ENCODE measurements at places on chromosomes 12 and 14.

- no peaks in the 10 kb centered on the region for H3K36me3 ChIP-seq
- H3K27me3 ChIP-seq: no peaks in the 10 kb centered on the region
- no peak for DNase-seq
- H3K4me3 ChIP-seq: no peak overlapping the region
- no peaks in the 10 kb centered on the region for H3K4me1 ChIP-seq
Measured at GRCh38 chr14:32313844-32314376, 15.2 kb upstream of the AKAP6 start.

DNA sequence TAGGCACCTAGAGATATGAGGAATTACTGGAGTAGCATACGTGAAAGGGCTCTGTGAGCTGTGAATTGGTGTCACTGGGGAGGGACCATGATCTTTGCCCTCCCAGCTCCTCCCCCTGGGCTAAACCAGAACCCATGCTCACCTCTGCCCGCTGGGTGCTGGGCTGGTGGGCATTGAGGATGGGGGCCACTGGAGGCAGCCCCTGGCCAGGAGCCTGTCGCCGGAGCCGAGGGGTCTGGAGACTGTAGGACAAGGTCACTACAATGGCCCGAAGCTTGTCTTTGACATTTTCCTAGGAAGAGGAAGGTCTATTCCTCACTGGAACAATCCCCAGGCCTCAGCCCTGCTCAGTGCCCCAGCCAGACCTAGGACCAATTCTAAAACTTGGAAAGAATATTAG lies 11.6 kb downstream of the ITGA7 start:
- H3K27me3 ChIP-seq: no peaks in the 10 kb centered on the region
- H3K36me3 ChIP-seq: no peaks in the 10 kb centered on the region
- H3K4me1 ChIP-seq: no peaks in the 10 kb centered on the region
- DNase-seq: no peak
- no peak overlapping the region for H3K27ac ChIP-seq
- no peak overlapping the region for H3K4me3 ChIP-seq

- no peak overlapping the region for H3K27ac ChIP-seq
- no peak overlapping the region for H3K4me3 ChIP-seq
- no peak for DNase-seq
- no peaks in the 10 kb centered on the region for H3K36me3 ChIP-seq
Measured at GRCh38 chr14:32492457-32492856, 163.4 kb downstream of the AKAP6 start.

DNA sequence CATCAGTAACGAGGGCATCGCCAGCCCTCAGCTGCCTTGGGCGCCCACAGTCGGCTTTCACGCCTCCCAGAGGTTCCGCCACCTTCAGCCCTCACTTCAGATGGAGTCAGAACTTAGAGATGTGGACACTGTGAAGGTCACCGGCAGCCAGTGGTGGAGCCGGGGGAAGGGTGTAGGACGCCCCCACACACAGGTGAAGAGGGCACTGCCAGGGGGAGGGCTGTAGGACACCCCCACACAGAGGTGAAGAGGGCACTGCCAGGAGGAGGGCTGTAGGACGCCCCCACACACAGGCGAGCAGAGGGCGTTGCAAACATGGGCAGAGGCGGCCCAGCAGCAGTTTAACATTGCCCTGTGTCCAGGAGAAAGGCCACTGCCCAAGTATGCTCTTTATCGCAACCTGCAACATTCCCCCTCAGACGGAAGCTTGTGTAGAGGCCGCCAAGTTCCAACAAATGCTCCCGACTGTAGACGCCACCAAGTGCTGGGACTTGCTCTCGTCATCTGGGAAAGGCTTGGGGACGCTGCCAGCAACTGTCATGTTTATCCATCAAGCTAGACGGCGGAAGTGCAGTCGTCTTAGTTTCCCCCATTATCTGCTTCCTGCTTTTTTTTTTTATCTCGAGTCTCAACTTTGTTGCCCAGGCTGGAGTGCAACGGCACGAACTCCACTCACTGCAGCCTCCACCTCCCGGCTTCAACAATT lies 4.9 kb upstream of the ANKLE2 start:
- no peak for DNase-seq
- no peak overlapping the region for H3K27ac ChIP-seq
- no peaks in the 10 kb centered on the region for H3K27me3 ChIP-seq
- H3K4me1 ChIP-seq: peaks cover 39% of the 10 kb centered on the region
- H3K36me3 ChIP-seq: no peaks in the 10 kb centered on the region

DNA sequence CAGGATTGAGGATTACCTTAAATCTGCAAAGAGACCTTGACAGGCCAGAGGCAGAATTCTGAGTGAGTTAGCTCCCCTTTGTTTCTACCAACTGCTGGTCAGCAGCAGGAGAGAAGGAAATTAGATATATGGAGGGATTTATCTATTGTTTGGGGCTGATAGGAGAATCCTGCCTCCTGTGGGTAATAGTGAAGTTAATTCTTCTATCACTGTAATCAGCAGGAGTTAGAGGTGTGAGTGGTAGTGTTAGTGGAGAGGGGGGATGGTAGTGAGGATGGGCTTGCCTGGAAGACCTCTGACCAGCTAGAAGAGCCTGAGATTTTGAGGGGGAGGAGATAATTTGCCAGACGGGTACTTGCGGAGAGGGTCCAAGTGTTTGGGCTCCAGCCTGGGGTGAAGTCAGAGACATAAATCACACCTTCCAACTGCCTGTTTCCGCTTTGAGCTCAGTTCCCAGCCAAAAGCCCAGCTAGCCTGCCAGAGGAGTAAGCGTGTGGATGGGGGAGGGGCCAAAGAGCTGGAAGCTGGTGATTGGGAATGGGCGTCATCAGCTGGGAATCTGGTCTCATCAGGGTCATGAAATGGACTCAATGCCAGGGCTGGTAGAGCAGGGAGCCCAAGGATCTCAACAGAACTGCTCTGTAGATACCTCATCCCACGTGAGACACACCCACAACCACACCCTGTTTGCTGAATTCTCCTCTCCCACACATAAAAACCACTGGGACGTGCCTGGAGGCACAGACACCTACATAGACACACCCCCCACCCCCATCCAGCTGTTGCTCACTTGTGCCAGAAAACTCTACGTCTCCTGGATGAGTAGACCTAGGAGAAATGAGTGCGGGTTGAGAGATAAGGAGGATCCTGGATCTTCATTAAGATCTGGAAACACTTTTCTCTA lies 13.1 kb upstream of the ITGA5 start:
- no peak for DNase-seq
- H3K36me3 ChIP-seq: no peaks in the 10 kb centered on the region
- H3K27ac ChIP-seq: no peak overlapping the region
- peaks cover 23% of the 10 kb centered on the region for H3K4me1 ChIP-seq

- H3K4me3 ChIP-seq: no peak overlapping the region
- no peaks in the 10 kb centered on the region for H3K4me1 ChIP-seq
- no peak for DNase-seq
- no peaks in the 10 kb centered on the region for H3K27me3 ChIP-seq
- H3K36me3 ChIP-seq: no peaks in the 10 kb centered on the region
Measured at GRCh38 chr12:121255433-121255832, 41.1 kb downstream of the CAMKK2 start.

- H3K27me3 ChIP-seq: no peaks in the 10 kb centered on the region
- no peak overlapping the region for H3K4me3 ChIP-seq
- no peaks in the 10 kb centered on the region for H3K4me1 ChIP-seq
- H3K27ac ChIP-seq: no peak overlapping the region
Measured at GRCh38 chr14:80491131-80491530, 279.8 kb upstream of the DIO2 start.

DNA sequence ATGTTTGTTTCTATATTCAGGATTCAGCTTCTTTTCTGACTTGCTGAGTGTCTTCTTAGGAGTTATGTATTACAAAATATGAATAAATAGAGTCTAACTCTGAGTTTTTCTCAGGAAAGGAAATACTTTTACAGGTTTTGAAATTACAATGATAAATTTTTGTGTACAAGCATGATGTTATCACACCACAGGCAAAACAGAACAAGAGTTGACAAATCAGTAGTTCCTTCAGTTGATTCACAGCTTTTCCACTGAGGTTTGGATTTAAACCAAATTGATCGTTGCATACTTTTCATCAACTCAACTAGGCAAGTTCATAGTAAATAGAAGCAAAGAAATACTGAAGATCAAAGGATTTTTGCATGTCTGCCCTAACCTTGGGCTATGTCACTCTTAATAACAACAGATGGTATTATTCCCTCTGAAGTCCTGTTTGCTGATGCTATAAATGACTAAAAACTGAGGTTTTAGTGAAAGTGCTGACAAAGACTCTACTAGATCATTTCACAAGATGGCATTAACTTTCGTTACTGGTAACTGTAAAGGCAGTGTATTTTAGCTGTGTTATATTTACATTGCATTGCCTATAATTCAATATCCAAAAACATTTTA lies 520.2 kb downstream of the FLRT2 start:
- H3K36me3 ChIP-seq: no peaks in the 10 kb centered on the region
- no peak overlapping the region for H3K4me3 ChIP-seq
- no peaks in the 10 kb centered on the region for H3K4me1 ChIP-seq
- H3K27ac ChIP-seq: no peak overlapping the region
- no peaks in the 10 kb centered on the region for H3K27me3 ChIP-seq

DNA sequence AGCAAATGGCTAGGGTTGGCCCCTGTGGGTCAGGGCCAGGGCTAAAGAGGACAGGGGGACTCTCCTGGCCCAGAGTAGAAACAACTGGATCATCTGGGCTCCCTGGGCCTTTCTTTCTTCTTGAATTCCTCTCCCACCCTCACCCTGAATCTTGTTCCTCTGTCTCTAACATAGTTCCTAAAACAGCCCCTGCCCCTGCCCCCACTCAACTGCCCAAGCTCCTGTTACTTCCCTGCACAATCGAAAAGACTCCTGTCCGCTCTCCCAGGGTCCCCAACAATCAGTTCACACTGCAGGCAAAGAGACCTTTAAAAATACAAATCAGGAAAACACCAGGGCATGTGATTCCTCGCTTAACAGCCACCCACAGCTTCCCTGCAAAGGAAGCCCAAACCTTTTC lies 18.0 kb upstream of the ANKRD33 start:
- H3K27ac ChIP-seq: no peak overlapping the region
- peaks cover 27% of the 10 kb centered on the region for H3K27me3 ChIP-seq
- no peaks in the 10 kb centered on the region for H3K36me3 ChIP-seq
- no peak overlapping the region for H3K4me3 ChIP-seq
- no peak for DNase-seq

DNA sequence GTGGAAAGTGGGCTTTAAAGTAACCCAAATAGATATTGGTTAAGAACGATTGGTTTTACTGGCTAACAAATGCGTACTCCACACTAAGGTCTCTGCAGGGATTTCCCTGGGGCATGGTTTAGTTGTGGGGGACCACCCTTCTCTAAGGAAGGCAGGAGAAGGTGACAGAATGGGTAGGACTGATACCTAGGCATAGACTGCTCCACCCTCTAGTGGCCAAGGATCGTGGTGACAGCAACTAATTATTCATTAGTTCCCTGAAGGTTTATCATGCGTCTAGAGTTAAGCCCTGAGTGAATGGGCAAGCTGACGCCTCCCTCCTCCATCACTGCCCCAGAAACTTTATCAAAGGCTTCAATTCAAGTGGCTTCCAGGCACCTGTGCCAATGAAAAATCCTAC lies 9.1 kb downstream of the FAM181A start:
- peaks cover 8% of the 10 kb centered on the region for H3K4me1 ChIP-seq
- no peaks in the 10 kb centered on the region for H3K27me3 ChIP-seq
- no peak overlapping the region for H3K27ac ChIP-seq
- H3K4me3 ChIP-seq: no peak overlapping the region
- peak; percentile 31 for DNase-seq
- no peaks in the 10 kb centered on the region for H3K36me3 ChIP-seq

All from naive thymus-derived CD4-positive, alpha-beta T cell (primary cell).